ENCODE measurements at places on chromosomes 3 and 15.

DNA sequence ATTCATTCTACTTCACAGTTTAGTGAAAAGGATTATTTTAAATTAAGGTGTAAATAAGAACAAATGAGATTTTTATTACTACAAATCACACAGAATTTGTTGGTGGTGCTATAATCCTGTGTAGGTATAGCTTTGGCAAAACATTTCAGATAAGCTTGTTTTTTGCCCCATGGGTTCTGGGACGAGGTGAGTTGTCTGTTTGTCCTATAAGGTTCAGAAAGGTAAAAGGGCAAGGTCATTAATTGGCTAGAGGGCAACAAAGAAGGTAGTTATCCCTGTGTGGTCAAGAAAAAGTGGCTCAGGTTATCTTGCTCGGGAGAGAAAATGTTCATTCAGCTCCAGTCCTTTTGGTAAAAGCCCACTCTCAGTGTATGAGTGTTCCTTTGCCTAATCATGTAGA, 23.2 kb downstream of the AGTR1 start:
- DNase-seq = no peak

DNA sequence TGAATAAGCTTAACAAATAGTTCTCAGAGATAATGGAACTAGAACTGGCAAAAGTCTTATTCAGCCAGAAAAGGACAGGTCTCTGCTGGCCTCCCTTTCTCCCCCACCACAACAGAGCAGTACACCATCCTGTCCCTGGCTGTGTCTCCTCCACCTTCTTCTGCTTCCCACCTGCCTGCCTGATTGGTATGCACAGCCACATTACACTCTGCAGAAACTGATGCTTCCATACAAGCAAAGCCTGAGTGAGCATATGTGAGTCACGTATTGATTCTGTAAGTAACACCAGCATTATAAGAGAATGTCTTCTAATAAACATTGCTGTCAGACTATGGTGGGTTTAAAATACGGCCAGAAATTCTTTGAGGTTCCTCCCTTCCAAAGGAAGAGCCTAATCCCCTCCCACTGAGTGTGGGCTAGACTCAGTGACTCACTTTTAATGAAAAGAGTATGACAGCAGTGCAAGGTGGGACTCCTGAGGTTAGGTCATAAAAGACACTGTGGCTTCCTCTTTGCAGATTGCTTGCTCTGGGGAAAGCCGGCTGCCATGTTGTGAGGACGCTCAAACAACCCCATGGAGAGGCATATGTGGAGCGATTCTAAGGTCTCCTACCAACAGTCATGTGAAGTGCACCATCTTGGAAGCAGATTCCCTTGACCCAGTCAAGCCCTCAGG, 44.4 kb downstream of the ANXA2 start:
- peak; percentile 78 for DNase-seq

GRCh38 chr3:66110840-66111239, 72.1 kb upstream of the MAGI1 start:
- DNase-seq = no peak

DNA sequence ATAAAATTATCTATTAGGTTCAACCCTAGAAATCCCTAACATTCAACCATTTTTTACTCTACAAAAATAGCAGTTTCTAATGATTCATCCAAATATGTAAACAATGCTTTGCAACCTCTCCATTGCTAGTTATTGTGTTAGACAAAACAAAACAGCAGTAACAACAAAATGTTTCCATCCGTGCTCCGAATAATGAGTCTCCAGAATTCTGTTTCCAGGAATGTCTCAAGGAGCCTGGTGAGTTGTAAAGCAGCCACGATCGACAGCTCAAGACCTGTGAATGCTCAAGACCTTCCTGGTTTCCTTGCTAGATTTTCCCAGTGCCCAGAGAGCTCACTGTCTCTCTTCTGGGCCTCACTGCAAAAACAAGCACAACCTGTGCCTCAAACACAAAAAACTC, 49.9 kb downstream of the CHRD start:
- no peak for DNase-seq

- no peak for DNase-seq
These were observed 1136.7 kb downstream of the TUSC7 start for GRCh38 chr3:117846238-117846637.

- DNase-seq = no peak
These were observed 402.5 kb upstream of the GOLIM4 start for GRCh38 chr3:168498194-168498593.

GRCh38 chr3:38601956-38602550, 47.4 kb downstream of the SCN5A start:
- no peak for DNase-seq

DNA sequence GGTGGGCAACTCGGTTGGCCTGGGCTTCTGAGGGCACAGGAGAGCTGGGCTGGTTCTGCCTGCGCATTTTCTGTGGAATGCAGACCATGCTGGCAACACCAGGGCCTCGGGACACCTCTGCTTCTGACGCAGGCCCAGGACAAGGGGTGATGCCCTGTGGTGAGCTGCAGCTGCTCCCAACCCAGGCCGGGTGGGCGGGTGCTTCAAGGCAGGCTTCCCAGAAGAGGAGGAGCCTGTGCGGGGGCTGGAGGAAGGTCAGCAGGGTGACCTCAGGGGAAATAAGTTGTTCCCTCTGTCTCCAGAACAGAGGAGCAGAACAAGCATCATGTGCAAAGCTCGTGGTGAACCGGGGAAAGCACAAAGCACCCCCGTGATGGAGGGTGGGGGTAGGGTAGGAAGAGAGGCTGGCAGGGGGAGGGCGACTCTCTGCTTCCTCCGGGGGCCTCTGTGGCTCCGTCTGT, 11.0 kb upstream of the PLXNA1 start:
- DNase-seq = no peak

All from fibroblast of skin of back (primary cell).